Stimulated activated CD4-positive, alpha-beta T cell treated with anti-CD3 and anti-CD28 coated beads, Interleukin-1b, Interleukin-23, amount 100 ng/mL, for 4 hours (primary cell): ENCODE measurements at places on chromosomes 6 and 20.
A peak's percentile ranks its signal among the peaks of the same experiment; 100 is the strongest.

- DNase-seq = no peak
Measured at GRCh38 chr20:61635721-61636455, 383.8 kb downstream of the CDH4 start.

DNA sequence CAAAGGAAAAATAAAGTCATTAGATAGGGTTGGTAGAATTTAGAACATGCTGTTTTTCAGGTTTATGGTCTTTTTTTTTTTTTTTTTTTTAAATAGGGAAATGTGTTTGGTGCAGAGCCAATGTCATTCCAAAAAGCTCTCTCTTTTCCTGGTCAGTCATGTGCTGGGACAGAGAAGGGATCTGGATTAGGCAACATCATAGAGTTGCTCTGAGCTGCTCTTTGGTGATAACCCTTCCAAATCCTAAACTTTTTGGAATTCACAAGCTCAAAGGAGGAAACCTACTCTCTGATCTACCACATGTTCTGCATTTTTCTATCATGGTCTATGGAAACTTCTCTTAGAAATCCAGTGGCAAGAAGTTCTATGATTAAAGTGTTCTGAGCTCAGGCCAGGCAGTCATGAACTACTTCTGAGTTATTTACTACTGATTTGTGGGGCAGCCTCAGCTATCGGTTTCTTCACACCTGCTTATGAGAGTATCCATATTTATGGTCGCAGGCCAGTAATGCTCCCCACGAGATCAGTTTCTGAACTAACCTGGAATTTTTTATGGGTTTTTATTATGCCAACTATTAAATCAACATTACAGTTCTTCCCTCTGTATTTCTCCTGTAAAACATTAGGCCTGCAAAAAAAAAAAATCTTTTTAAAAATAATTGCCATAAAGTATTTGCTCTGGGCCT is 4.8 kb downstream of the EDN1 start:
- no peak for DNase-seq

- DNase-seq = no peak
Measured at GRCh38 chr6:44058617-44059358, 68.5 kb downstream of the MRPL14 start.

DNA sequence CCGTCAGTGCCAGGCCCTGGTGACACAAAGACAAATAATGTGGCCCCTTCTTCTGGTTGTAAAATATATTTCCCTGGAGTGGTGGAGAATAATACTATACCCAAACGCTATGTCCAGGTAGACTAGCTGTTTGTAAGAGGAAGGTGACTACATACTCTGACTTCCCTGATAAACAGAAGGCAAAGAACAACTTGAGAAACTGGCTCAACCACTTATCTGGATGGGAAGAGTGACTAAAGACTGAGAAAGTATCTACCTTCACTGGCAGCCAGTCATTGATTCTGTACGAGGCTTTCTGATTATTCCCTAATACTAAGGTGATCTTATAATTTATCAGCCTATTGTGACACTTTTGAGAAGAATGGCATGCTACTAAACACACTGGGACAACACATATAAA is 569.7 kb downstream of the EPHA7 start:
- no peak for DNase-seq

GRCh38 chr6:26017632-26017966 is 55.0 kb downstream of the TRIM38 start:
- DNase-seq = peak; percentile 73

GRCh38 chr6:72552938-72553337 is 68.9 kb upstream of the KCNQ5 start:
- no peak for DNase-seq

DNA sequence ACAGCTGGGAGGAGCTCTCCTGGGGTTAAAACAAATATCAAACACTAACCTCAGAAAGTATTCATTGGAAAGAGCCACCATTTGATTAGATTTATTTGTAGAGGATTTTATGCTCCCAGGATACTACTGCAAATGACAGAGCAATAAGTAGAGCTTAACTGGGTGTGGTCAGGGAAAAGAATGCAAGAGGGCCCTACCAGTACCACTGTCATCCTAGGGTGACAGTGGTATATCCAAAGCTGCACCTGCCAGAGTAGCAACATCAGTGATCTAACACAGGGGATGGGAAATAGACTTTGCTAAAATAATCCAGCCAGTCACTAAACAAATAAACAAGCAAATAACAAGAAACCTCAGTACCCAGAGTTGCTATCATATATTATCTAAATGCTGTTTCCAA is 29.7 kb downstream of the ERGIC3 start:
- DNase-seq = no peak

DNA sequence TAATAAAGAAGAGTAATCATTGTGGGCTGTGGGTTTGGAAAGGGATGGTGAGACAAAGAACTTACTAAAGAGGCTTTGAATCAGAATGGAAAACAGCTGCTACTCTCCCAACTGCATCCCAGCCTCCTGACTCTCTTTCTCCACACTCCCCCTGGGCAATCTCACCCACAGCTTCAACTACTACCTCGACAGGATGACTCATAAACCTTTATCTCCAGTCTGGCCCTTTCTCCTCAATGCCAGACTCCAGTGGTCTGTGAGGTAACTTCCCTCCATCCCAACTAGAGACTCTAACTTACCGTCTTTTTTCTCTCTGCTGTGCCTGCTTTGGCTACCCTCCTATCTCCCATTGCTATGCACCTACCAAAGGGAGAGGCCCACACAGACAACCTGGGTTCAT is 135.3 kb upstream of the RREB1 start:
- DNase-seq = no peak

- no peak for DNase-seq
Measured at GRCh38 chr20:41830702-41831101, 212.5 kb upstream of the CHD6 start.

DNA sequence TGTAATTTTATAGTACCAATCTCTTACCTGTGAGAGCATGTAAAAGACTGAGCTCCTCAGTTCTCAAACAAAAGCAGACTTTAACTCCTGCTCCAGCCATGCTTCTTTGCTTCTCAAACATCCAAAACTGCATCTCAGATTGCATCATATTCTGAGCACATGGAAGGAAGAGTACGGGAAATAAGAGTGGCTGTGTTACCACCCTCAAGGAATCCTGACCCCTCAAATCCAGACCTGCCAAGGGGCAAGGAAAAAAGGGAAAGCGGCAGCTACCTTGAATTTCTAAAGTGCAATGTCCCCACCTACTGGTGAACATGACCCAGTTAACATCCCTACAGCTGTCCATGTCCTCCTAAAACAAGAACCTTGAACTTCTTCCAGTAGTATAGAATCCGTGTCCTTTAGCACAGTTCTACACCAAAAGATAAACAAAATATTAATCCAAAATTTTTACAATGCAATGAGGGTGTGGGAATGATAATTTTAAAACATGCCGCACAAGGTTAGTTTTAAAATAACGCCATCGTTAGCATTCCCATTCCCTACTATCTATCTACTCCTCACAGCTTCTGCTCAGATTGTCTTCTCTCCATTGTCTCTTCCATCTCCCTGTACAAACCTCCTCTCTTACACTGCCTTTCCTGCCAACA is 34.1 kb upstream of the HLA-DQB1 start:
- peak; percentile 11 for DNase-seq

- DNase-seq = no peak
Measured at GRCh38 chr6:75489025-75489424, 4.6 kb downstream of the FILIP1 start.

DNA sequence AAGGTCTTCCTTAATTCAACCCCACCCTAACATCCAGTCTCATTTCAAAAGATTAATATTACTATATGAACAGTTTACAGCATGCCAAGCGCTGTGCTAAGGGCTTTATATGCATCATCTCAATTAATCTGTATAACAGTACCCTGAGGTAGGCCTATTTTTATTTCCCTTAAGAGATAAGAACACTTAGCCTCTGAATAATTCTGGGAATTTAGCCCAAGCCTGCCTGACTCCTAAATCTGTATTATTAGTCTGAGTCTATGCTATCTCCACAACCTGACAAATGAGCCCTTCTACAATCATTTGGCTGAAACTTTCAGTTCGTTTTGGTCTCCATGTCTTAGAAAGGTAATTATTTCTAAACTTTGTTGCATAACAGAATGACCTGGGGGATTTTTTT is 77.7 kb upstream of the SAMD5 start:
- DNase-seq = no peak

- DNase-seq = no peak
Measured at GRCh38 chr20:24990810-24991252, 1.7 kb downstream of the APMAP start.

DNA sequence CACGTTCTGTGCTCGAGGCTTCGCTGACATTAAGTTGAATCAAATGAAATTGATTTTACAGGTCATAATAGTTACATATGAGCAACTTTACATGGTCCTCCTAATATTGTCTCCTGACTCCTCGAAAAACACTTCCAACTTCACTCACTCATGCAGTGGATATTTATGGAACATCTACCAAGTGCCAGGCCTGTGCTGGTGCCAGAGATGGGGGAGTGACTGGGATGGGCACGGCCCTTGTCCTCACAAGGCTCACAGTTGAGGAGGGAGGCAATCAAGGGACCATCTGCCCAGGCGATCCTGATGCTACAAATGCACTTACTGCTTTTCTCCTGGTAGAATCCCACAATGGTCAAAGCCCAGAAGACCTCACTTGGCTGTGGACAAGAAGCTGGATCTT is 426.4 kb downstream of the PREX1 start:
- no peak for DNase-seq

- DNase-seq = no peak
Measured at GRCh38 chr6:150696190-150696589, 96.5 kb downstream of the PLEKHG1 start.

GRCh38 chr20:45060294-45060693 is 40.6 kb downstream of the KCNS1 start:
- DNase-seq = no peak

- no peak for DNase-seq
Measured at GRCh38 chr6:156698239-156699016, 78.8 kb upstream of the ARID1B start.

GRCh38 chr6:8707956-8708772 is 272.8 kb upstream of the SLC35B3 start:
- no peak for DNase-seq

DNA sequence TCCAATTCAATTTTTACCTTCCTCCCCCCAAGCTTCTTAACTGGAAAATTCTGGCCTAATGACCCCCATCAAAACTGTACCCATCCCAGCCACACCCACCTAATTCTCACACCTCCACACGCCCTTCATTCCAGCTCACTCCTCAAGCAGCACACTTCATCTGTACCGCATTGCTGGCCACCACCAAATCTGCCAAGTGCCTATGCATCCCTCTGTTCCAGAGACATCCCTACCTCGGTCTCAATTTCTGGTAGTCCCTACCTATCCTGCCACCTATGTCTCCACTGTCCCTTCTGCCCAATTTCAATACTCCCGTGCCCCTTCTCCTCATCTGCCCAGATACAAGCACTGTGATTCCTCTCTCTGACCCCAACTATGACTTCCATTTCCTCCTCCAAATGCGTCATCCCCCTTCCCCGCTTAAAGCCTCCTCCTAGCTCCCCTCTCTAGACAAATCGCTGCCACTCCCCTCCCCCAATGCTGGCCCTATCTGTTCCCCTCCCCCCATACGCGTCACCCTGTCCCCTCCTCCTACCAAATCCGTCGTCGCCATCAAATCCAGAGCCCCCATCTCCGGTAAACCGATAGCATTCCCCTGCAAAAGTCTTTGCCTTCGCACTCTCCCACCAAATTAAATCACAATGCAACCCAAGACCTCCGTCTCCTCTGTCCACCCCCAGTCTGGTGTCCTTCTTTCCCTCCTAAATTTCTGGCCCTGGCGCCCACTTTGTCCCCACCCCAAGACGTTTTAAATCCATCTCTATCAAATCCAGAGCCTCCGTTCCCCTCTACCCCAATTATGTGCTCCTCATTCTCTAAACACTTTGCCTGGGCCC is 1.2 kb downstream of the MTCH1 start:
- DNase-seq = peak; percentile 22

DNA sequence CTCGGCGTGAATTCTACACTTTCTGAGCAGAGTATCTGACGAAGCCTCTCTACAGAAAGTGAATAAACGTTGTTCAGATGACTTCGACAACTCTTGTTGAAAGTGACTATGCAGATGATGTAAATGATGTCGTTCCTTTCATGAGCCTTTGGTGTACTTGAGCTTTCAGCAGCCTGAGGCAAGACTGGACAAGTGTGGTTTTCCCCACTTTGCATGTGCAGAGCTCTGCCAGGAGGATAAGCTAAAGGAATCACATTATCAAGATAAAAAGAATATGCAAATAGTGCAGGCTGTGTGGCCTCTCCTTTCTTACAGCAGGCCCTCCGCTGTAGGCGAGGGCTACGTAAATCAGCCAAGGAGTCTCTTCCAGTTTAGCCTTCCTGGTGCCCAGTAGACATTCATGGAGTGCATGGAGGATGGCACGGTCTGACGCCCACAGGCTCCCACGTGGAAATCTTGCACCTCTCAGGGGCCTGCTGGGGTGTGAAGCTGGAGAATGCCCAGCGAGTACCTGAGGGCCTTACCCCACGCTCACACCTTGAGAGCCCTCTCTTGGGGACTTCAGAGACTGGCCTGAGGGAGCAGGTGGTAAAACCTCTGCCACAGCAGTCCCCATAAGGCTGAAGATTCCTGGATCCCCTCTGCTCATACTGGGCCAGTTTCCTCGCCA is 54.9 kb downstream of the RPP40 start:
- no peak for DNase-seq

DNA sequence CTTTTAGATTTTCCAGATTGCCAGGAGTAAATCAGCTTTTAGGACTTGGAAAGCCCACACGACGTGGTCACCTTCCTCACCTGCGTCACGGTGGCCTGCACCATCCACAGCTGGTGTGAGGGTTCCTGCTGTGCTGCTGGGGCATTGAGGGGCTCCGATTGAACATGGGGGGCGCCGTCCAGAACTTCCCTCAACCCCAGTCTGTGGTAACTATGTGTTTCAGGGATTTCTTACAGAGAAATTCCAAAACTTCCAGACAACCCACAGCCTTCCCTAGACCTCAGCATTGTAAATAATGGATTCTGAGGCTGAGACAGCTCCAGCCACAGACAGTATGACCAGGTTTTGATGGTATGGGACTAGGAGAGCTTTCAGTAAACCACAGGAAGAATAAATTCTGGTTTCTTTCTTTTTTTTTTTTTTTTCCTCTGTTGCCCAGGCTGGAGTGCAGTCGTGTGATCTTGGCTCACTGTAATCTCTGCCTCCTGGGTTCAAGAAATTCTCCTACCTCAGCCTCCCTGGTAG is 46.7 kb upstream of the IRF4 start:
- DNase-seq = no peak

GRCh38 chr20:34986311-34987287 is 30.9 kb downstream of the MYH7B start:
- DNase-seq = no peak

DNA sequence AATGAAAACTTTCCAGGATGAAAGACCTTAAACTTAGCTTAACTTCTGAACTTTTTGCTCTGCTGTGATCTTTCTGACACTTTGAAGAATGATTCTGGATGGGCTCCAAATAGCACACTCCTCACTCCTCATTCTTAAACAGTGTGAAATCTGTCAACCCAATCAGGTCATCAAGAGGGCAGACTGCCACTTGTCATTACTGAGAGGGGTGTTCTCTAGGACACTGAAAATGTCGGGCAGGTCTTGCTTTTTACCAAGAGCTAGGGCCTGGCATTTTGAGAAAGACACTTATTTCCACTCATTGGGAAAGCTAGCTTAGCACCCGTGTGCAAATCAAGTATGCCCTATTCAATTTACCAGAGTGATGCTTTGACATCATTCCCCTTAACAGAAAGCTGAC is 122.2 kb downstream of the MTFR2 start:
- DNase-seq = no peak
